ENCODE measurements at places on chromosomes 11 and 22.

- no peak for DNase-seq
Observed at GRCh38 chr11:9155930-9156329, 64.5 kb upstream of the SCUBE2 start.

DNA sequence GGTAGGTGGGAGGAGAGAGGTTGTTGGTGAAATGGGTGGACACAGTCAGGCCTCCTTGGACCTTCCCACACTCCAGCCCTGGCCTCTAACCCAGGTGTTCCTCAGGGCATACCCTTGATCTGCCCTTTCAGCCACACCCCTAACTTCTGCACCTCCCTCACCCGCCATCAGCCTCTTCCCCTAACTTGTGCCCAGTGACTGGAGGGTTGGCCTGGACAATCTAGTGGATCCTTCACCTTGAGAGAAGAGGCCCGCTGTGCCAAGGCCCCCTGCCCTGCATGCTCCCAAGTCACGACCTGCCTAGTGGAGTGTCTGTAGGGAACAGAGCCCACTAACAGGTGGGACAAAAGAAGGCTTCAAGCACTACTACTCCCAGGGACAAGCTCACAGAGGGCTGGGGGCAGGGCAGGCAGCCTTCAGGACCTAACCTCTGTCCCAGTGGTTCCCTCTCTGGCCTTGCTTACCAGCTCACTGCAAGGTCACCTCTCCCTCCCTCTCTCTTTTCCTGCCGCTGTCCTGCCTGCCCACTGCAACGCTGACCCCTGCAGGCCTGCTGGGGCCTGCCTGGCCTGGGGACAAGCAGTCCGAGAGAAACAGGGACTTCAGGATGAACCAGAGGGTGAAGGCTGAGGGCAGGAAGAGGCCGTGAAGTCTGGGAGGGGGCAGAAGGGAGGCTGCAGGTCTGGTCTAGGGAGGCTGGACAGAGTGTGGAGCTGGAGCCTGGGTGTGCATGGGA is 3.3 kb downstream of the SYT7 start:
- no peak for DNase-seq

DNA sequence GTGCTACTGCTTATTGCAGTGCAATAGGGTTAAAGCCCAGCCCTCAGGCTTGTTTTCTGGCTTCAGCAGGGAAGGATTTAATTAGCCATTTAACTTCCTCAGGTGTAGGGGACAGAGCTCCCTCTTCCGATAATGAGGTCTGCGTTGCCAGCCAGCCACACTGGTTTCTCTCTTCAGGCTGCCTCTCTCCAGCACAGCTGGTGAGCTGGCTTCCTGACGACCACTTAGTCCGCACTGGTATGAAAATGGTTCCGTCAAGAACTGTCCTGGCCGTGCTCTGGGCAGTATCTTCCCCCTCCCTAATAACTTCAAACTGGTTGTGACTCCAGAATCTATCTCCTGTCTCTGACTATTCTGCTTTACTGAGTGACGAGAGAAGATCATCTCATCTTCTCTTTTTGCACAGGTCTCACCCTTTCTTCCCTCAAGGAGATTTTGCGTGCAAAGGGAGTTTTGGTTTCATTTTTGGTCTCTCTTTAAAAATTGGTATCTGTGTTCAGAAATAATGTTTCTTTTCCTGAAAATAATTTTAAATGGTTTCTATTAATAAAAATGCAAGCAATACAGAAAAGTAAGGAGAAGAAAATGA is 49.2 kb downstream of the CNTN5 start:
- no peak for DNase-seq

DNA sequence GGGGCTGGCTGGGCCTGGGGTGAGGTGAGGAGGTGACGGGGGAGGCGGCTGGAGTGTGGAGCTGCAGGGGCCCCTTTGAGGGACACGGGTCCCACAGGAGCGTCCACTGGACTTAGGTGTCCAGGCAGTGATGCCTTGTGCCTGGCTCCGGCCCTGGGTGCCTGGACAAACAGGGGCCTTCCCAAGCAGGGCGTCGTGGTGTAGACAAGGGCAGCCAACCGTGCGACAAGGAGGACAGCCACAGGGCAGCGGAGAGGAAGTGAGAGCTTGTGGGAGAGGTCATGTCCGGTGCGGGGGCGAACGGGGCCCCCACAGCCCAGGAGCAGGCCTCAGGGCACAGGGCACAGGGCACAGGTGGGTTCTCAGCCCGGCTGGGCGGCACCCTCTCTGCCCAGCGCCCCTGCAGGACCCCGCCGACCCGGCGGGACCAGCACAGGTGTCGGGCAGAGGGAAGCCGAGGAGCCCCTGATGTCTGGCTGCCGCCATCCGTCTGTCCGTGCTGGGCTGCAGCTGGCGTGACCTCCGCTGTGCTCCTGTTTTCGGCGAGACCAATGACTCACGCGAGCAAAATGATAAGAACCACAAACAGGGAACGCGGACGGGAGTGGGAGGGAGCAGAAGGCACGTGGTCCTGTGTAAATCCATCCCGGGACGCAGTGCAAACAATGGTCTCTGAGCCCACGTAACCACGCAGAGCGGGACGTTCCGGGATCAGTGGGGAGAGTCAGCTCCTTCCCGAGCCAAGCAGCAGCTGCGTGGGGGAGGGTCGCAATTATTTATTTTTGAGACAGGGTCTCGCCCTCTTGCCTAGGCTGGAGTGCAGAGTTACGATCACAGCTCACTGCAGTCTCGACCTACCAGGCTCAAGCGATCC is 49.1 kb upstream of the A4GALT start:
- DNase-seq, result no peak

GRCh38 chr11:59691156-59691555 is 22.3 kb upstream of the PATL1 start:
- DNase-seq, result no peak

GRCh38 chr11:134541951-134542350 is 129.9 kb upstream of the B3GAT1 start:
- no peak for DNase-seq

DNA sequence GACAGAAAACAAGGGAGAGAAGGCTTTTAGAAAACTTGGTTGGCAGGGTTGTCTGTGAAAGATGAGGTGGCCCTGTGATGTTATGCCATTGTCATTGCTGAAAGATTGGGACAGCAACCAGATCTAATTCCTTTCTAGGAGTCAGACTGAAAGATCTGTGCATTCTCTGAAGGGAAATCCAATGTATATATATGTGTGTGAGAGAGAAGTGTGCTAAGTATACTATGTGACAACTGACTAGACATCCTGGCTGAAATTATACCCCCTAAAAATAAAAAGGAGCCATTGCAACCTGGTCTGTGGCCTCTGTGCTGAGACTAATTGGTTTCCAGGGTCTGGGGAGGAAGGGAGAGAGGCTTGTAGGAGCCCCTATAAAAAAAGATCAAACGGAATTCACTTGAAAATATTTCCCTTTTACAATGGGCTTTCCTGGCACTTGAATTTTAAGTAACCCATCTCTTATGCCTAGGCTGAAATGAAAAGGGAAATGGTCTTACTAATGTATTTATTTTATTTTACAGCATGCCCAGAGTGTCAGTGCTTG is 1.2 kb upstream of the MPPED2 start:
- no peak for DNase-seq

DNA sequence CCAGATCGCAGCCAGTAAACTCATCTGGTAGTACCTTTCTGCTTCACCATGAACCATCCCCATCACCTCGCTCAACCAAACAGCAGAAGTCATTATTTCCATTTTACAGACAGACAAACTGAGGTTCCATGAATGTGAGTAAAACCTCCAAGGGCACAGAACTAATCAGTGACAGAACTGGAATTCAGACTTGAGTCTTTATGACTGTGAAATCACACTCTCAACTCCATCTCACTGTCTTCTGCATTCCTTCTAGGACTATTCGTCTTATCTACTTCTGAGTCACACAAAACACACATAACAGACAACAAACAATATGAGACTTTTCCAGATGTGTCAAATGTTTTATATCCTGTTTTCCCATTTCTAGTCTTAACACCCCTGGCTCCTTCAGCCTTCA is 9.3 kb upstream of the NUP50 start:
- DNase-seq, result no peak

DNA sequence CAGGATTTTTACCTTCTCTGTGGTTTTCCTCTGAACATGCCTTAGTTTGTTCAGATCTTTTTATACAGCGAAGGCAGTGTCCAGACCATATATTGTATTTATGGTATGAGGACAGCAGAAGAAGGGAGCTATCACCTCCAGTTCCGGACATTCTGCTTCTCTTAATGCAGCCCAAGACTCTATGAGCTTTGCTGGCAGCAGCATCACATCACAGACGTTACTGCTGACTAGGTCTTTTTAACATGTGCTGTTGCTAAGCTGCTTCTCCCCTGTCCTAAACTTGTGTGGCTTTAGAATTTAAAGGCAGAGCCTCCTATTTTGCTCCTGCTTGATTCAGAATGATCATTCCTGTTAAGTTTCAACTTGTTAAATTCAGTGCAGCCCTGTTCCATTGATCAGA is 13.4 kb downstream of the MICAL2 start:
- DNase-seq, result no peak

- DNase-seq, result no peak
Observed at GRCh38 chr22:48937032-48937639, 890.5 kb downstream of the BRD1 start.

DNA sequence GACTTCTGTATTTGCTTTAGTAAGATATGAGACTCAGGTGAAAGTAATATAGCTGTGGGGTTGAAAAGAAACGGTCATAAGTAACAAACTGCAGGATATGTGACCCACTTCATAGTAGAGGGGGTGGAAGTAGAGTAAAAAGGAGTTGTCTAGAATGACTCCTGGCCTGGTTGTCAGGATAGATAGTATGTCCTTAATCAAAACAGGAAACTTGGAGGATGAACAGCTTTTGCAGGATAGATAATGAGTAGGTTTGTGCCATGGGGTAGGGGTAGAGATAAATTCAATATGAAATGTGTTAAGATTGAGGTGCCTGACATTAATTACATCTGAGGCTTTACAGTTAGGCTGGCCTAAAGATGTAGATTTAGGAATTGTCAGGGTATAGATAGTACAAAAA is 47.0 kb upstream of the B3GNT6 start:
- DNase-seq, result no peak

DNA sequence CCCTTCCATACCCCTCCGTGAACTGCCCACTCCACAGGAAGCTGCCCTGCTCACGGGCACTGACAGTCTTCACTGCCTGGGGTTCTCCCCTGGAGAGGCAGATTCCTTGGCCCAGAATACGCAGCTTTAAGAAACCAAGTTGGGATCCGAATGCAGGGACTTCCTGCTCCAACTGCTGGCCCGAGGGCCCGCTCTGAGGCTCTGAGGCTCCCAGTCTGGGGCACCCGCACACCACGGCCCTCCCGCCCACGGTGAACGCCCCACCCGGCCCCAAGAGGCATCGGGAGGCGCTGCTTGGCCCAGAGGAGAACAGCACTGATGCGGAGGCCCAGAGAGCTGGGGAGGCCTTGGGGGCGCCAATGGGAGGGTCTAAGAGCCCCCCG is 42.3 kb downstream of the IGF2 start:
- DNase-seq, result no peak

DNA sequence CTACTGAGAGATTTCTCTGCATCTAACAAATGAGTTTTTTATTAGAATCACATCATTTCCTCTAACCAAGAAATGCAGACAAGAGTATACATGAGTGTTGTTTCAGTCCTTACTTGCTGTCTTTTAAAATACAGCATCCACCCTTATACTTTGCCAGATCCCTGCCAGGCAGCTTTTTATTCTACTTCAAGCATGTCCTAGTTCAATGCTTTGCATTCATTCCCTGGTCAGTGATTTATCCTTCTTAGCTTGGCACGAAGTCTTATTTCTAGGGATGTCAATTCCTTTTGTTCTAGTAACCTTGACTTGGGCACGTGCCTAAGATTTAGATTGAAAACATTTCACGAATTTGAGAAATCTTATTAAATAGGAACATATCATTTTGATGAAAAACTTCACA is 307.2 kb upstream of the MPPED2 start:
- DNase-seq, result no peak

GRCh38 chr11:118628432-118628831 is 21.0 kb downstream of the PHLDB1 start:
- DNase-seq, result no peak

GRCh38 chr11:132451942-132452601 is 1080.2 kb downstream of the OPCML start:
- DNase-seq, result no peak

DNA sequence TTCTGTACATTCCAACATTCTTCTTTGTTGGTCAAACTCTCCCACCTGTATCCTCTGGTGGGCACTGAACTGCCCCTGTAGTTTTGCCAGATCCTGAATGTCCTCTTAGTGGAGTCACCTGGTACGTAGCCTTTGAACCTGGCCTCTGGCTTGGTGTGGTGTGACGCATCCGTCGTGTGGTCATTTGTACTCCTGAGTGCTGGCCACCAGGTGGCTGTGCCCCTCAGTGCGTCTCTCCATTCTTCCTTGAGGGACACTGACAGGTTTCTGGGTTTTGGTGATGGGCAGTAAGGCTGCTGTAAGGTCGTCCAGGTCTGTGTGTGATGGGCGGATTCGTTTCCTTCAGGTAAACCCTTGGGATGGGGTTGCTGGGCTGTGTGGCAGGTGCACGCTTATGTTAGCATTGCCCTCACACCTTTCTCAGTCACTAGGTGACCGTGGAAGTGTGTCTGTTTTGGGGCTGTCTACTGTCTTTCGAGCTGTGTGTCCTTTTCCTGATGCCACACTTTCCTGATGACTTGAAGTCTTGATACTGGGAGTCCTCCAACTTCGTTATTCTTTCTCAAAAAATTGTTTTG is 13.6 kb upstream of the RANBP1 start:
- no peak for DNase-seq

DNA sequence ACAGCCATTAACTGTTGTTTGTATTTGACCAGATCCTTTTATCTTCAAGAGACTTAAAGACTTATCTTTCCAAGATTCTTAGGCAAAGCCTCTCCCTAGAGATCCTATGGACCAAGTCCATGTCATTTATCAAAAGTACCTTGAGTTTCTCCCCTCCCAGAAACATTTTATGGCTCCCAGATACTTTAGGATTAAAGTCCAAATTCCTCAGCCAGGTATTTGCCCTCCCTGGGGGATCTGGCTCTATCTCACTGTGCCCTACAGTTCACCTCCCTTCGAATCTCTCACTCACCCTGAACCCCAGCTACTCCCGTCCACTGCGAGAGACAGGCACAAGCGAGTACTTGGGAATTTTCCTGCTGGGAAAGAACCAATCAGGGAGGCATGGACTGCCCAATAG is 11.9 kb downstream of the MS4A8 start:
- DNase-seq, result no peak

- no peak for DNase-seq
Observed at GRCh38 chr11:77035039-77035438, 841 bp downstream of the B3GNT6 start.

DNA sequence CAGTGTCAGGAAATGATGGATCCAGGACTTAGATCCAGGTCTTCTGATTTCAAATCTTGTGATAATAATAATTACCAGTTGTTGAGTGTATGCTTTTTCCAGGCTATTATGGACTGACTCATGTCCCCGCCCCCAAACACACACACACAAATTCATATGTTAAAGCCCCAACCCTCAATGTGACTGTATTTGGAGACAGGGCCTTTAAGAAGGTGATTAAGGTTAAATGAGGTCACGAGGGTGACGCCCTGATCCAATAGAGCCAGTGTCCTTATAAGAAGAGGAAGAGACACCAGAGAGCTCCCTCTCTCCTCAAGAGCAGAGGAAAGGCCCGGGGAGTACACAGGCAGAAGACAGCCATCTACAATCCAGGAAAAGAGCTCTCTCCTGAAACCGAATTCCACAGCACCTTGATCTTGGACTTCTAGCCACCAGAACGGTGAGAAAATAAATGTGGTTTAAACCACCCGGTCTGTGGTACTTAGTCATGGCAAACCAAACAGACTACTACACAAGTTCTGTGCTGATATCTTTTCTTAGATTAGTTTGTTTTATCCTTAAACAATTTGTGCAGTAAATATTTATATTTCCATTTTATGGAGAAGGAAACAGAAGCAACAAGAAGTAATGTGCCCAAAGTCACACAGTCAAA is 8.2 kb downstream of the TMPRSS5 start:
- DNase-seq, result no peak
